Putamen (tissue), 1 donor: ENCODE measurements at places on chromosomes 1 and 21.
A peak's percentile ranks its signal among the peaks of the same experiment; 100 is the strongest.

GRCh38 chr1:186042230-186042629 is 308.0 kb downstream of the HMCN1 start:
- no peak for DNase-seq

DNA sequence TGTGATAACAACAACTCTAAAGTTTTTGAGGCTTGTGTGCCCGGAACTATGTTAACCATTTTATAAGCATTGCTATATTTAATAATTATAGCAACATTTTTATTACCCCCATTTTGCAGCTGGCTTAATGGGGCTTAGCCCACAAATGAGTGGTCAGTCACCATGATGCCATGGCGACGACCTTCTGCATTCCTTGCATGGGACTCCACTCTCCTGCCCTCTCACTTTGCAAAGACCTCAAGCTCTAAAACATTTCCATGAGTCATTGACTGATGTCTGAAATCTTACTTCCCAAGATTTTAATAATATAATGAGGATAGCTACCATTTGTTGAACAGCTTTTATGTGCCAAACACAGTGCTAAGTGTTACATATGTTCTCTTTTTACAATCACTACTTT is 15.4 kb downstream of the NGF start:
- DNase-seq: no peak

DNA sequence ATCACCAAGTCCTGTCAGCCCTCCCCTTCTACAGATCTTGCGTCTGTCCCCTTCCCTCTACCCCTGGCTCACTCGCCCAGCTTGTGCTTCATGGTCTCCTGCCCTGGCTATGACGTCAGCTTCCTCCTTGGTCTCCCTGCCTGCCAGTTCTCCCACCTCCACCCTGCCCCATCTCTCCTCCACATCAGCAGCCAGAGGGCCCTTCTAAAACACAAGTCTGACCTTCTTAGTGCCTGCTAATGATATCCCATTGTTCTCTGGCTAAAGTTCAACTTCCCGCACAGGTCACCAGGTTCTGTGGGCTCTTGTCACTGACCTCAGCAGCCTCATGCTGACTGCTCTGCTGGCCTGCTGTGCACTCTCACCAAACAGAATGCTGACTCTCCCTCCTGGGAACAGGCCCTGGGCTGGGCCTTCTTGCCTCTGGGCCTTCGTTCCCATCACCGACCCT is 24.7 kb upstream of the MYCL start:
- DNase-seq: no peak

GRCh38 chr21:34885626-34886239 is 163.4 kb downstream of the RUNX1 start:
- no peak for DNase-seq

GRCh38 chr1:74512170-74512915 is at the start of gene LRRC53:
Gene LRRC53, minus strand, starts transcription at chr1:74512611. Its CDS starts 29,262 bp downstream, at chr1:74483349.
- no peak for DNase-seq

GRCh38 chr1:36657826-36658225 is 175.1 kb upstream of the CSF3R start:
- DNase-seq: no peak

DNA sequence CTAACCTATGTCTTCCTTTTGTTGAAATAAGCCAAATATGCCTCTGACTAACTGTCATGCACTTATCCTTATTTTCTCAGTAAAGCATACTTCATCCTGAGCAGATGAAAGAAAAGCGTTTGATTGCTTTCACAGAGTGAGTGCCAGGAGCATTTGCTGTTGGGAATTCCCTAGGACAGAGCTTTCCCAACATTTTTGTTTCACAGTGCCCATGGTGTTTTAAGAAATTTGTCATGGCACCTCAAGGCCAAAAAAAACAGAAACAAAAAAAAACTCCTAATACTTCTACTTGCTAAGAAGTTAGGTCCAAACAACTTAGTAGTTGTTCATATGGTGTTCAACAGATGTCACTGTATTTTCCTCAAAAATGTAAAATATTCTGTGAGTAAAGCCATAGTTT is 120.8 kb upstream of the BMP8A start:
- DNase-seq: no peak

DNA sequence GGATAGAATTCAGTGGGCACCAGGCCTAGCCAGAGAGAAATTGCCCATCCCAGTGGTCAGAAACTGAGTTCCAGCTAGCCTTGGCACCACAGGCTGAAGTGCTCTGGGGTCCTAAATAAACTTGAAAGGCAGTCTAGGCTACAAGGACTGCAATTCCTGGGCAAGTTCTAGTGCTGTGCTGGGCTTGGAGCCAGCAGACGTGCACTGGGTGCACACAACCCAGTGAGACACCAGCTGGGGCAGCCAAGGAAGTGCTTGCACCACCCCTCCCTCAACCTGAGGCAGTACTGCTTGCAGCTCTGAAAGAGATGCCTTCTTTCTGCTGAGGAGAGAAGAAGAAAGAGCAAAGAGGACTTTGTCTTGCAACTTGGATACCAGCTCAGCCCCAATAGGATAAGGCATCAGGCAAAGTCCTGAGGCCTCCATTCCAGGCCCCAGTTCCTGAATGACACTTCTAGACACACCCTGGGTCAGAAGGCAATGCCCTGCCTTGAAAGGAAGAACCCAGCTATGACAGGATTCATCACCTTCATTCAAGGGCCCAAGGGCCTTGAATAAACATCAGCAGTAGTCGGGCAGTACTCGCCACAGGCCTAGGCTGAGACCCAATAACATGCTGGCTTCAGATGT is 55.1 kb downstream of the OVGP1 start:
- DNase-seq: peak; percentile 36

GRCh38 chr1:45456531-45456930 is 34.4 kb downstream of the TESK2 start:
- no peak for DNase-seq

DNA sequence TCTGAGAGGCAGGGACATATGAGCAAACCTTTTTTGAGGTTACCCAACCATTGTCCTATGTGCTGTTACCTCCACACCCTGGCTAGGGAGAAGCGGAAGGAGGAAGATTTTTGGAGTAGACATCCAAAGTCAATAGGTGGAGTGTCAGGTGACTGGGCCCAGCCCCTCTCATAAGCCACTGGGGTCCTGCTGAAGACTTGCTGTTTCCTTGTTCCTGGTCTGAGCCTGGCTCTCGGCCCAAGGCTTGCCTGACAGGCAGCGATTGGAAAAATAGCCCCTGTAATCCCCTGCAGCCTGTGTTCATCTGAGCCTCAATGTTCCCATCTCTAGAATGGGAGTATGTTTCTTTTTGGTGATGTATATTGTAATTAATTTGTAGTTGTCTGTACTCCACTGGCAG is 6.9 kb upstream of the PIGR start:
- DNase-seq: no peak
